ENCODE measurements at places on chromosomes 7 and 10.

- no peak for DNase-seq
- no peak overlapping the region for H3K4me3 ChIP-seq
- H3K4me1 ChIP-seq: no peaks in the 10 kb centered on the region
- H3K27me3 ChIP-seq: no peaks in the 10 kb centered on the region
Measured at GRCh38 chr10:15225511-15225910, 57.0 kb upstream of the NMT2 start.

GRCh38 chr10:35922876-35923600 is 280.9 kb upstream of the FZD8 start:
- no peak for DNase-seq
- no peaks in the 10 kb centered on the region for H3K4me1 ChIP-seq
- H3K27me3 ChIP-seq: no peaks in the 10 kb centered on the region
- no peak overlapping the region for H3K4me3 ChIP-seq
- no peaks in the 10 kb centered on the region for H3K36me3 ChIP-seq

GRCh38 chr7:143512488-143513340 is 35.0 kb downstream of the TAS2R41 start:
- no peaks in the 10 kb centered on the region for H3K36me3 ChIP-seq
- no peak overlapping the region for H3K4me3 ChIP-seq
- peaks cover 6% of the 10 kb centered on the region for H3K4me1 ChIP-seq
- peak overlapping the region; percentile 40 for H3K27ac ChIP-seq

DNA sequence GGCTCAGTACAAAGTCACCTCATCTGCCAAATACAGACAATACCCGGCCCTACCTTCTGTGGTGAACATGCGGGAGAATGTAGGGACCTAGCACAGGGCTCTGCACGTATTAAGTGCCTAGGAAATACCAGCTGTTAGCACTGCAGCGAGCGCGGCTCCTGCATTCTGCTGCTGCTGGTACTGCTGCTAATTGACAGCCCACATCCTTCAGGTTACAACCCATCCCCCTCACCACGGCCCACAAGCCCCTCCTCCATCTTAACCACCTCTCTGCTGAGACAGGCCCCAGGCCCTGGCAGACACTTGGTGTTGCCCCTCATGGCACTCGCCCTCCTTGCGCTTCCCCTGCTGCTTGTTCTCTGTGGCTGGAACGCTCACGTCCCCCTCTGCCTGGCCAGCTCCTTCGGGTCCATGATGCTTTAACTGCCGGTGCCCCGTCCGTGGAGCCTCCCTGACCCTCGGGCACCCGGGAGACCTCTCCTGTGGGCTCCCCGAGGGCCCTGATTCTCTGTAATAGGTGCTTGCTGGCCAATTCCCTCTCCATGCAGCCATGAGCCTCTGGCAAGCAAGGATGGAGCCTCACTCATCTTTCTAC is 53.3 kb upstream of the LOXL4 start:
- DNase-seq: no peak
- no peaks in the 10 kb centered on the region for H3K4me1 ChIP-seq
- H3K27ac ChIP-seq: no peak overlapping the region
- H3K4me3 ChIP-seq: no peak overlapping the region

- no peak overlapping the region for H3K27ac ChIP-seq
- H3K4me3 ChIP-seq: no peak overlapping the region
- peaks cover 27% of the 10 kb centered on the region for H3K4me1 ChIP-seq
- no peak for DNase-seq
- no peaks in the 10 kb centered on the region for H3K27me3 ChIP-seq
- H3K36me3 ChIP-seq: no peaks in the 10 kb centered on the region
Measured at GRCh38 chr10:122473116-122473515, 11.8 kb downstream of the HTRA1 start.

- no peak overlapping the region for H3K27ac ChIP-seq
- no peak overlapping the region for H3K4me3 ChIP-seq
- no peaks in the 10 kb centered on the region for H3K4me1 ChIP-seq
- H3K36me3 ChIP-seq: no peaks in the 10 kb centered on the region
Measured at GRCh38 chr7:31815796-31816195, 128.8 kb downstream of the PPP1R17 start.

GRCh38 chr10:131264110-131264788 is 47.3 kb downstream of the TCERG1L start:
- no peaks in the 10 kb centered on the region for H3K27me3 ChIP-seq
- H3K4me3 ChIP-seq: no peak overlapping the region
- no peaks in the 10 kb centered on the region for H3K4me1 ChIP-seq

DNA sequence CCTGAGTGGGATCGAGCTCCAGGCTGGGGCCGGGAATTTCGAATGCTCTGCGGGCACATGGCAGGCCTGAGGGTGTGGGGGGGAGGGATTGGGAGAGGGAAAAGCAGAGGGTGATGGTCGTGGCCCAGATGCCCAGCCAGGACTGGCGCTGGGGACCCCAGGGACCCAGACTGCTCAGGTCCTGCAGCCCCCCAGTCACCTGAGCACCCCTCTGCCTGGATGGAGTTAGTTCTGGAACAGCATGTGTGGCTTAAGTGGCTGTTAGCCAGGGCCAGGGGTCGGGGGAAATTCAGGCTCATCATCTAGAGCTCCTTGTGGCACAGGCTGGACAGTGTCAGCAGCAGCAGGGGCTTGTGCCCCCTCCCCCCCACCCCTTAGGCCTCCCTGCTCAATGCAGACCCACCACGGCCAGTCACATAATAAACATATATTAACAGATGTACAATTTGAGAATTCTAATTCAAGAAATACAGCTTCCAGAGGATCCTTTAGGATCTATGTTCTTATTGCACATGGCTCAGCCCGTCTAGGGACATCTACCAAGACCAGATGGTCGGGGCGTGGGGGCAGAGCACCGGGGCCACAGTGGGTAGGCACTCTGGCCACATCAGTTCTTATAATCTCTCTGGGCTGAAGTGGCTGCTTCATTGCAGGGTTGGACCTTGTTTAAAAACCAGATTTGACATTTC is 22.2 kb downstream of the DNAJB12 start:
- H3K4me3 ChIP-seq: no peak overlapping the region
- H3K27ac ChIP-seq: peak overlapping the region; percentile 93
- DNase-seq: no peak
- H3K4me1 ChIP-seq: peaks cover 85% of the 10 kb centered on the region

DNA sequence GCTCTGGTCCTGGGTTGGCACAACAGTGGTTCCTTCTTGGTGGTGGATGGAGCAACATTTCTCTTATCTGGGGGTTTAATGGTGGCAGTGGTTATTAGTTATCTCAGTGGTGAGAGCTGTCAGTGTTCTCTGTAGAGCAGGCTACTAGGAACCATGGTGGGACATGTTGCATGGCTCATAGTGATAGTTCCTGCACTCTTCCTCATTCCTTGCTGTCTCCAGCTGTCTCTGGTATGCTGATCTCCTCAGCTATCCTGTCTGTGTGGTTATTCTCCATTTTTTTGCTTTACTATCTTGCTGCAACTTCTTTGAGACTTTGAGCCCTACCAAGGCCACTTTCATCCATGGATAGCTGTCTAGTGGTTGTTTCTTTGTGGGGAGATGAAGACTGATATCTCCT is 44.0 kb downstream of the CCDC7 start:
- H3K36me3 ChIP-seq: peaks cover 33% of the 10 kb centered on the region
- no peak overlapping the region for H3K4me3 ChIP-seq
- no peak overlapping the region for H3K27ac ChIP-seq
- no peak for DNase-seq
- no peaks in the 10 kb centered on the region for H3K4me1 ChIP-seq

DNA sequence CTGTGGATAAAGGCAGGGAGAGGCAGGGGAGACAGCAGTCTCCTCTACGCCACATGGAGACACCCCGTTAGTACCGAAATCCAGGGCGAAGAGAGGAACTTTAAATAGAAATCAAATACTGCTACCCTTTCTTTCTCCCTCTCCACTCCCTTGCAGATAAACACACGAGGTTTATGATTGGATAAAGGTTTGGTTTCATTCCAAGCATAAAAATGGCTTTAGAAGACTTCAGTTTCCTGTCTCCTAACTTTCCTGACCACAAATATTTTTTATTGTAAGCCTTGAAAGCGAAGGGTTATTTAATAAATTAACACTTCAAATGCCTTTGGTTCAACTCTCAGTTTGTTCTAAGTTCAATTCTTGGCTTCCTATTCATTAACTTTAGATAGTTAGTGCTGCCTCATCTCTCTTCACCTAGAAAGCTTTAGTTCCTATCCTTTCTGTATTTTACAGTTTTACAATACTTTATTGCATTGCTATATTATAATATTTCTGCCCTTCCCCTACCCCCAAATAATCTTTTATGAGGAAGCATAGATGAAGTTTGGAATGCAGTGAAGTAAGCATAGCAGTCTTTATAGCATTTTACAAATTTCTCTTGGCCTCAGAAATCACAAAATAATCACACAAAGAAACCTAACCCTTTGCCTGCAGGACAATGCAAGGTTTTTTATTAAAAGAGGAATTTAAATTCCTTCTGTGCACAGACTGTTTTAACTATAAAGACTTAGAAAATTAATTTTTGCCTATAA is 31.5 kb upstream of the ARID5B start:
- peak overlapping the region; percentile 21 for H3K4me3 ChIP-seq
- H3K27ac ChIP-seq: no peak overlapping the region
- no peak for DNase-seq
- no peaks in the 10 kb centered on the region for H3K36me3 ChIP-seq

DNA sequence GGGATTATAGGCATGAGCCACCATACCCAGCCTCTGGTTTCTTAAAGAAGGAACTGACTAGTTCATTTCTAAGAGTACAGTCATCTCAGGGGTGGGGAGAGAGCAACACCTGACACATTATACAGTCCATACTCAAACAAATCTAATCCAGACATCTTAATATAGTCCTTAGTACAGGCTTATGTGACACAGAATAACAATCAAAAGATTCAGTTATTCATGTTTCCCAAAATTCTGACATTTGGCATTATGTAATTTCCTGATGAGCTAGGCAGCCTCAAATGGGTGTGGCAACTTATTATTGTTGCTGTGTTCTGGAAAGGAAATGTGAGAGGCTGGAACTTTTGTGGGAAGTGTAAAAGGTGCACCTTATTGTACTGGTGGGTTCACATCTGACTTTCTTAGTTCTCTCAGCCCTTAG is 116.3 kb downstream of the WDFY4 start:
- H3K27me3 ChIP-seq: peaks cover 35% of the 10 kb centered on the region
- no peaks in the 10 kb centered on the region for H3K36me3 ChIP-seq
- no peak for DNase-seq
- no peaks in the 10 kb centered on the region for H3K4me1 ChIP-seq

DNA sequence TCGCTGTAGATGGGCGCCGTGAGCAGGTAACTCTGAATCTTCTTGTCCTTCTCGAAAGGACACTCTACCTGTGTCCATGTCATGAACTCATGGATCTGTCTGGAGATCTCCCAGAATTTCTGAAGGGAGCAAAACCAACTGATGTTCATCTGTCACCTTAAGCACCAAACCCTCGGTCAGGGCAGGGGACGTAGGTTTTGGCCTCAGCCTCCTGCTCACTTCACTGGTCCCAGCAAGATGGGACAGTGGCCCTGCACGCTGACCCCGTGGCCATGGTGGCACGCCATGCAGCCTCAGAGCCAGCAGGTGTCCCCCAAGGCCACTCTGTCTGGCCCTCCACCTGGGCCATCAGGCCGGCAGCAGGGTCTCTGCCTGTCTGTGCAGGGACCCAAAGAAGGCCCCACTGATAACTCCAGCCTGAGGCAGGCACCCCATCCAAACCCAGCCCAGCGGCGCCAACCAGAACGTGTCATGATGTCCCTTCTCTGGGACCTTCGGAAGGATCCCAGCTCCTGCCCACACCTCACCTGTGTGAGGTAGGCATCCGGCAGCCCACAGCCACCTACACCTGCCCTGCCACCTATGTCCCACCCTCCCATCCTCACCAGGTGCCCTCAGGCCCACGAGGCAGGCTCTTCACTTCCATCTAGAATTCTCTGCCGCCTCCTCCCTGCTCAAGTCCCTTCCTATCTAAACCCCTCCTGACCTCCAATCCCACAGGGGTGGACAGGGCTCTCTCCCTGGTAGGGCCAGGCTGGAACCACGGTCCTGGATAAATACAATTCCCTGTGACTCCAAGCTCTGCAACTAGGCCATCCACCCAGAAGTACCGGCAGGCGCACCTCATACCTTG is 59.0 kb downstream of the CSGALNACT2 start:
- DNase-seq: no peak
- no peaks in the 10 kb centered on the region for H3K36me3 ChIP-seq
- no peaks in the 10 kb centered on the region for H3K27me3 ChIP-seq
- no peak overlapping the region for H3K27ac ChIP-seq

DNA sequence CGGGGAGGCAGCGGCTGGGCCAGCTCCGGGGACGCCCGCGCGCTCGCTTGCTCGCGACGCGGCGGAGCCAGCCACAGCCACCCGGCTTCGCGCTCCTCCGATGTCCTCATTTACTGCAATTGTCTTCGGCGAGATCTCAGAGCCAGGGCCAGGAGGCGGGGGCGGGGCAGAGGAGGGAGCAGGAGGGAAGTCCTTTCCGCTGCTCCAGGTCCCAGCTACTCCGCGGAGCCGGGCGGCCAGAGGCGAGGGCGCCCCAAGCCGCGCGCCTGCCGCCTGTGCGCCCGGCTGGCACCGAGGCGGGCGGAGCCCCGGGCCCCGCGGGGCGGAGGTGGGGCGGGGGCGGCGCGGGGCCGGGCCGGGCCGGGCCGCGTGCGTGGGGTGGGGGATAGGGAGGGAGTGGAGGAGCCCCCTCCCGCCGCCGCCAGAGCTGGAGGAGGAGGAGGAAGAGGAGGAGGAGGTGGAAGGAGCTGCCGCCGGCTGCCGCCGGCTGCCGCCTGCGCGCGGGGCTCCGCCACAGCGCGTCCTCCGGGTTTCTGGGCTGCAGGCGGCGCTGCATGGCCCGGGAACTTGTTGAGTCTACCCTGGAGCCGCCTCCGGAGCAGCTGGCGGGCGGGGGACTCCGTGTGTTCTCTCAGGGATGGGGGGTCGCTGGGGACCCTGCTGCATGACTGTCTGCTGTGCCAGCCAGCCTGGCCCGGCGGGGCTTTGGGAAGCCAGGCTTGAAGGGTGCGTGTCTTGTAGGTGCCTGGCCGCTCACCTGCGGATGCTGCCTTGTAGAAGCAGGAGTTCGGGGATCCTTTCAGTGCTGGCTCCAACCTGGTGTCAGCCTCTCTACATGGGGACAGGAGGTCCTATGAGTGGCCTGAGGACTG is at the start of gene INSYN2A:
TSS of gene INSYN2A (minus strand) at position 310 of the 872 bp plus-strand sequence. CDS start 20,196 bp downstream, outside the sequence.
- no peak within 1 kb of the TSS for H3K27ac ChIP-seq
- H3K27me3 ChIP-seq: peaks cover 40% of the 10 kb centered on the region
- peaks cover 10% of the 10 kb centered on the region for H3K4me1 ChIP-seq
- no peaks in the 10 kb centered on the region for H3K36me3 ChIP-seq
- no peak for DNase-seq
- peak within 1 kb of the TSS; percentile 46 for H3K4me3 ChIP-seq

DNA sequence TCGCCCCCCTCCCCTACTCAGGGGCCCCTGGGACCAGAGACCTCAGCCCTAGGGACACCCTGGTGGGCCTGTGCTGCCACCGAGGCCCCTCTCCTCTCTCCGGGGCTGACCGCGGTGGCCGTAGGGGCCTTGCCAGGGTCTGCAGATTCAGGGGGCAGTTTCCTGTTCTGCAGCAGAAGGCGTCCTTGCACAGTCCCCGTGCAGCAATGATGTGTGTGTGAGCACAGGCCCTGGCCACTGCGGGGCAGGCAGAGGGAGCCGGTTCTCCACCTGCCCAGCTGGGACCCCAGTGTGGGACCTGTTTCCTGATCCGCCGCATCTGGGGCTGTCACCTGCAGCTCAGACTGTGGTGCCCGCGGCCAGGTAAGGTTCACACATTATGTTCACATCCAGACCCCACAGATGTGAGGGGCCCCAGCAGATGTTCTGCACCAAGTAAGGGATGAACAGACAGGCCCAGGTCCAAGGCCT is 60.7 kb upstream of the DNAJB6 start:
- no peaks in the 10 kb centered on the region for H3K36me3 ChIP-seq
- no peak overlapping the region for H3K4me3 ChIP-seq
- H3K27me3 ChIP-seq: no peaks in the 10 kb centered on the region
- no peak overlapping the region for H3K27ac ChIP-seq
- peaks cover 79% of the 10 kb centered on the region for H3K4me1 ChIP-seq

GRCh38 chr7:135208102-135208793 is 3.1 kb downstream of the WDR91 start:
- DNase-seq: no peak
- H3K27ac ChIP-seq: peak overlapping the region; percentile 63
- H3K27me3 ChIP-seq: no peaks in the 10 kb centered on the region
- H3K4me3 ChIP-seq: peak overlapping the region; percentile 45
- peaks cover 7% of the 10 kb centered on the region for H3K36me3 ChIP-seq

Data from esophagus squamous epithelium (tissue), 5 donors.